ENCODE measurements at places on chromosomes 11 and 22. TPM values are rescaled to one million over a fixed set of nuclear protein-coding genes. Genes with fewer than 3 reads are reported as not detected.

AASDHPPT gene
- 18.9 TPM for total RNA-seq

OR52H1 gene
- not detected for total RNA-seq

OR52N4 gene
- total RNA-seq, result 1.3 TPM

ZDHHC13 gene
- total RNA-seq, result 7.3 TPM

PPFIBP2 gene
- total RNA-seq, result 40.6 TPM

MIOX gene
- not detected for total RNA-seq

- H3K27me3 ChIP-seq, result no peaks in the 10 kb centered on the region
- H3K4me1 ChIP-seq, result peaks cover 17% of the 10 kb centered on the region
- no peak overlapping the region for H3K27ac ChIP-seq
- no peak for DNase-seq
These were observed 15.6 kb downstream of the ARFGAP3 start for GRCh38 chr22:42841444-42841843.

DNA sequence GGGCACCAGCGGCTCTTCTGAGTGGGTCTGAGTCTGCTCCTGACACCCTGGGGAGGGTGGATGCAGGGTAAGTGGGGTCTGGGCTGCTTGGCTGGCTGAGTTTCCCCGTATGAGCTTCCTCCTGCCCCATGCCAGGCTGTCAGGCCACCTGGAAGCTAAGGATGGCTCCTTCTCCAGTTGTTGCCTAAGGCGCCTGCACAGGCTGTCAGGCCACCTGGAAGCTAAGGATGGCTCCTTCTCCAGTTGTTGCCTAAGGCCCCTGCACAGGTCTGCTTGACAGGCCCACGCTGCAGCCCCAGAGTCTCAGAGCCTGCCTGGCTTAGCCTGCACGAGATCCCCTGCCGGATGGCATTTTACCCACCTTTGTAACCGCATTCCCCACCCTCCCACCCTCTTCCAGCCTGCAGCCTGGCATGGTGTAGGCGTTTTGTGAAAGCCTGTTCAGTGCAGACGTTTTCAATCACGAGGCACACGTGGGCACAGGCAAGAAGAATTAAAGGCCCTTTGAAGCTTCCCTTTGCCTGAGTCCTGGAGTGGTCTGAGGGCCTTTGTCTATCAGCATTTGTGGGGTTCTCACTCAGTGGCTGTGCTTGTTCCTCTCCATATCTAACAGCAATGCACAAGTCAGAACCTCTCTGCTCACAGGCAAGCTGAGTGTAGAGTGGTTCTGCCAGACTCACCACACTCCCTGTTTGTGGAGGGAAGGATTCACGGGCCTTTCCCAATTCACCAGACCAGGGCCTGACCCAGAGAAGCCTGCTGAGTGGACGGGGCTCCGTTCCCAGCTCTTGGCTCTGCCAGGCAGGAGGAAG lies 40.2 kb upstream of the B3GAT1 start:
- no peaks in the 10 kb centered on the region for H3K4me1 ChIP-seq
- H3K27ac ChIP-seq, result no peak overlapping the region
- H3K4me3 ChIP-seq, result no peak overlapping the region
- H3K36me3 ChIP-seq, result peaks cover 4% of the 10 kb centered on the region
- H3K27me3 ChIP-seq, result peaks cover 25% of the 10 kb centered on the region

DNA sequence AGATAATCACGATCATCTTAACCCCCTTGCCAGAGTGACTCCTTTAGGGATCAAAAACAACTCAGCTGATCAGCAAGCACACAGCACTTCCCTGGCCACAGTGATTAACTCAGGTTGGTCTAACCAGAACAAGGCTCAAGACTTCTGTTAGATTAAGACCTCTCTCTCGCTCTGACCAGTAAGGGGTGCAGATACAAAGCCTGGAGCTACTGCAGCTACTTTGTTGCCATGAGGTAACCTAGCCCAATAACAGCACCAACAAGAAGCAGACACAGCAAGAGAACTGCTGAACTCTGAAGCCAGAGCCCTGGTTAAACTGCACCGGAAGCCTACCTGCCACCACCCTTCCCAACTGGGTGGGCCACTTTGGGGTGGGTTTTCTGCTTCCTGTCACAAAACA lies 42.0 kb downstream of the LINC01488 start:
- H3K4me3 ChIP-seq, result no peak overlapping the region
- peaks cover 2% of the 10 kb centered on the region for H3K4me1 ChIP-seq
- H3K27me3 ChIP-seq, result peaks cover 15% of the 10 kb centered on the region
- H3K36me3 ChIP-seq, result peaks cover 3% of the 10 kb centered on the region
- no peak for DNase-seq

- no peak for DNase-seq
- H3K27ac ChIP-seq, result no peak overlapping the region
- H3K4me1 ChIP-seq, result peaks cover 9% of the 10 kb centered on the region
- H3K36me3 ChIP-seq, result peaks cover 5% of the 10 kb centered on the region
- H3K27me3 ChIP-seq, result peaks cover 66% of the 10 kb centered on the region
These were observed 2.7 kb downstream of the TENM4 start for GRCh38 chr11:79437981-79438630.

DNA sequence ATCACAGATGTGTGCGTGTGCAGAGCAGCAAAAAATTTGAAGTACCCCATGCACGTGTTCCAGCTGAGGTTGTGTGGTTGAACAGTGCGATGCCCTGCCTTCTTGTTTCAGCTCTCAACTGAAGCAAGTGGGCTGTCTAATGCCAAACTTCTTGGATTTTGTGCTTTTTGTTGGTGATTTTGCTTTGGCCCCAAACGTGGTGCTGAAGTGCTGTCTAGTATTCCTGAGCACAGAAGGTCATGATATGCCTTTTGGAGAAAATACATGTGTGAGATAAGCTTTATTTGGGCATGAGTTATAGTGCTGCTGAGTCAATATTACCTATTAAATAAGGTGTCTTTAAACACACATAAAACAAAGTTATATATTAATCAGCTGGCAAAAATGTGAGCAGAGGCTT lies 14.1 kb downstream of the YDJC start:
- H3K4me1 ChIP-seq, result peaks cover 14% of the 10 kb centered on the region
- no peak for DNase-seq
- H3K4me3 ChIP-seq, result no peak overlapping the region
- H3K36me3 ChIP-seq, result peaks cover 2% of the 10 kb centered on the region
- H3K27me3 ChIP-seq, result no peaks in the 10 kb centered on the region
- H3K27ac ChIP-seq, result peak overlapping the region; percentile 88

- DNase-seq, result no peak
- peaks cover 2% of the 10 kb centered on the region for H3K36me3 ChIP-seq
- H3K4me1 ChIP-seq, result peaks cover 6% of the 10 kb centered on the region
- no peaks in the 10 kb centered on the region for H3K27me3 ChIP-seq
- H3K27ac ChIP-seq, result no peak overlapping the region
- H3K4me3 ChIP-seq, result no peak overlapping the region
These were observed 51.8 kb downstream of the MICAL3 start for GRCh38 chr22:17972385-17973191.

GRCh38 chr22:22927888-22928665 lies 40.5 kb downstream of the IGLL5 start:
- H3K36me3 ChIP-seq, result no peaks in the 10 kb centered on the region
- peak overlapping the region; percentile 63 for H3K4me3 ChIP-seq
- H3K27me3 ChIP-seq, result peaks cover 8% of the 10 kb centered on the region
- H3K27ac ChIP-seq, result peak overlapping the region; percentile 81

- no peak overlapping the region for H3K4me3 ChIP-seq
- peaks cover 3% of the 10 kb centered on the region for H3K36me3 ChIP-seq
- peaks cover 29% of the 10 kb centered on the region for H3K27me3 ChIP-seq
- peaks cover 2% of the 10 kb centered on the region for H3K4me1 ChIP-seq
These were observed 3.8 kb downstream of the KCNC1 start for GRCh38 chr11:17738151-17738973.

DNA sequence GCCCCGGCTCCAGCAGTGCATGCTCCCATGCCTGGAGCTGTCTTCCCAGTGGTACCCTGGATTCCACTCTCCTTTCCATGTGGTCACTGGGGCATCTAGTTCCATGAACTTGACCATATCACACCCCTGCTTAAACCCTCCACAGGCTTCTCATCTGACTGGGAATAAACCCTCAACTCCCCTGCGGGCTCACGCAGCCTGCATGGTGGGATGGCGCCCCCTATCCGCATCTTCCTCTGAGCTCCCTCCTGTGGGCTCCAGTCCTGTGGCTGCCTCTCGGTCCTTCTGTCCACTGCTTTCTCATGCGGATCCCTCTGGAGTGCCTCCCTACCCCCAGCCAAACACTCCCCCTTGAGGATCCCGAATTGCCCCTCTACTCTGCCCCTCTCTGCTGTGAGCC lies 41.4 kb upstream of the TTLL12 start:
- no peaks in the 10 kb centered on the region for H3K36me3 ChIP-seq
- no peak overlapping the region for H3K4me3 ChIP-seq
- peak overlapping the region; percentile 54 for H3K27ac ChIP-seq
- no peak for DNase-seq
- H3K4me1 ChIP-seq, result peaks cover 5% of the 10 kb centered on the region

- H3K27ac ChIP-seq, result no peak overlapping the region
- peaks cover 7% of the 10 kb centered on the region for H3K4me1 ChIP-seq
- DNase-seq, result no peak
- H3K36me3 ChIP-seq, result peaks cover 4% of the 10 kb centered on the region
- H3K4me3 ChIP-seq, result no peak overlapping the region
These were observed 57.3 kb downstream of the ARFGAP3 start for GRCh38 chr22:42799461-42800405.

DNA sequence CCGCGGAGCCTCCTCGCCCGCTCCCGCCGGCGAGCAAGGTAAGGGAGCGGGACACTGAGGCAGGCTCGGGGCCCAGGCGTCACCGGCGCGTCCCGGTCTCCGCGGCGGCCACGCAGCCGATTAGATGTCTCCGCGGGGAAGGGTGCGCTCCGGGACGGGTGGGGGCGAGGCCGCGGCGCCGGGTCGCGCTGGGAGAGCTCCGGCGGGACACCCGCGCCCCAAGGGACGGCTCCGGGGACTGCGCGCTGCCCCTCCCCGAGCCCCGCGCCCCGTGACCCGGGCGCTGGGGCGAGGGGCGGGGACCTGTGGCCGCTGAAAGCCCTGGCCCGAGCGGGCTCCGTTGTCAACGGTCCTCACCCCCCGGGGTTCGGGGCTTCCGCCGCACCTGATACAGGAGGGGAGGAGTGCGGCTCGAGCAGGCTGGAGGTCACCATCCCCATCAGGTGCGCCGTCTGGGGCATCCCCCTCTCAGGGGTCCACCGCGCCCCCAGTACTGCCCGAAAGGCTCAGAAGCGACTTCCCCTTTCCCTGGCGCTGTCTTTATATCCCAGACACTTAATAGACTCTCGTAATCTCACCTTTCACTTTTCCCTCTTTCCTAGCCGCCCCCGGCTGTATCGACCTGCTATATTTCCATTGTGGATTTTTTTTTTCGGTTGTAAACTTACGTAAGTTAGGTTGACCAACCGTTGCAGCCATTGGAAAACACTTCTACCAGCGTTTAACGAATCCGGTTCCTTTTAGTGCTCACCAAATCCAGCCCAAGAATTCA lies 573 bp downstream of the PPFIA1 start:
- DNase-seq, result peak; percentile 53
- H3K4me1 ChIP-seq, result peaks cover 27% of the 10 kb centered on the region
- no peaks in the 10 kb centered on the region for H3K27me3 ChIP-seq
- peak overlapping the region; percentile 92 for H3K4me3 ChIP-seq
- peaks cover 2% of the 10 kb centered on the region for H3K36me3 ChIP-seq

- H3K4me1 ChIP-seq, result no peaks in the 10 kb centered on the region
- H3K4me3 ChIP-seq, result no peak overlapping the region
- no peak overlapping the region for H3K27ac ChIP-seq
- H3K36me3 ChIP-seq, result peaks cover 3% of the 10 kb centered on the region
- no peak for DNase-seq
These were observed 107.0 kb downstream of the ME3 start for GRCh38 chr11:86565388-86565787.

- no peak overlapping the region for H3K4me3 ChIP-seq
- no peaks in the 10 kb centered on the region for H3K36me3 ChIP-seq
- DNase-seq, result no peak
- H3K27me3 ChIP-seq, result peaks cover 47% of the 10 kb centered on the region
- no peaks in the 10 kb centered on the region for H3K4me1 ChIP-seq
These were observed 330.3 kb upstream of the PITPNB start for GRCh38 chr22:28249402-28249801.

DNA sequence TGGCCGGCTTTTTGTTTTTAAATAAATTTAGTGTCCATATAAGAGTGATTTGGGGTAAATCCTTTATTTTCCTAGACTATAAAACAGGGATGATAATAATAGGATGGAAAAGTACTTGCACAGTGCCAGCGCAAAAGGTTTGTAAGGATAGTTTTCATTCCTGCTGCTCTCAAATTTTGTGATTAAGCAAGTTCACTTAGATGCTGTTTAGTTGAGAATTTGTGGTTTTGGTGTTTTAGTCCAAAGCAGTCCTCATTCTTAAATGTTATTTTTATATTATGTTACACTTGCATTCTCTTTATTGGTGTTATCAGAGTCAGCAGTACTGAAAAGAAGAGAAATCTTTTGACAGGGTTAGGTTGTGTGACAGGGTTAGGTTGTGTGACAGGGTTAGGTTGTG lies 47.9 kb downstream of the PPP6R3 start:
- no peaks in the 10 kb centered on the region for H3K27me3 ChIP-seq
- no peak overlapping the region for H3K4me3 ChIP-seq
- H3K36me3 ChIP-seq, result peaks cover under 1% of the 10 kb centered on the region
- peak overlapping the region; percentile 43 for H3K27ac ChIP-seq
- H3K4me1 ChIP-seq, result peaks cover 53% of the 10 kb centered on the region

DNA sequence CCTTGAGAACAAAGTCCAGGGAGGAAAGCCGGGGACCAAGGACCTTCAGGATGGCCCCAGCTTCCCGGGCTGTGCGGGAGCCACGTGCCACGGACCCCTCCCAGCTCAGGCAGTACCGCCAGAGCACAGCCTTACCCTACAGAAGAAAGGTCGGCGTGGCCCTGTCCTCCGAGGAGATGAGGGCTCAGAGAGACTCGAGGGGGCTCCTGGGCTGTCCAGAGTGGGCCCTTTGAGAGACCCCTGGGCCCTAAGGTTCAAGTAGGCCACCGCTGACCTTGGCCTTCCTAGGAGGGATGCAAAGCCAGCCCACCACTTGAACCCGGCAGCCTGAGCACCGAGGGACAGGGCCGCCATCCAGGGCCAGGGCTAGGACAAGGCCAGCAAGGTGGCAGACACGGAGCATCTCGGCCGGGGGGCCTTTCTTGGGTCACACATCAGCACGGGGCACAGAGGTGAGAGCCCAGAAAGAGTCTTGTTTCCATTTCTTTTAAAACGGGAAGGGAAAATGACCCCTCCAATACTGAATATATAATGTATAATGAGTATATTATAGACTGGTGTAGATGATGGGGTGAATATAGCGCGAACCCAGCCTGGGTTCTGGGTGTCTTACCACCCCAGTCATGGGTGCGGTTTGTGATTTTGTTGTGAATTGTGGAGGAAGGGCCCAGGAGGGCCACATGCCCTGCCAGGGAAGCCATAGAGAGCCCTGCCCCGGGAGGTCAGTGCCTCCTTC lies 34.4 kb upstream of the PPARA start:
- H3K27me3 ChIP-seq, result no peaks in the 10 kb centered on the region
- H3K36me3 ChIP-seq, result no peaks in the 10 kb centered on the region
- DNase-seq, result no peak

GRCh38 chr22:20413217-20414058 lies 19.5 kb downstream of the ZNF74 start:
- peak overlapping the region; percentile 19 for H3K27ac ChIP-seq
- no peak overlapping the region for H3K4me3 ChIP-seq
- DNase-seq, result no peak
- no peaks in the 10 kb centered on the region for H3K27me3 ChIP-seq
- H3K36me3 ChIP-seq, result no peaks in the 10 kb centered on the region

Measured in T-helper 17 cell (primary cell).